SW480 (cell line): ENCODE measurements at places on chromosomes 2 and 18.

- DNase-seq: no peak
Measured at GRCh38 chr18:35497027-35497369, 762 bp downstream of the INO80C start.

GRCh38 chr2:86499326-86499725, 58.2 kb downstream of the KDM3A start:
- no peak for DNase-seq

DNA sequence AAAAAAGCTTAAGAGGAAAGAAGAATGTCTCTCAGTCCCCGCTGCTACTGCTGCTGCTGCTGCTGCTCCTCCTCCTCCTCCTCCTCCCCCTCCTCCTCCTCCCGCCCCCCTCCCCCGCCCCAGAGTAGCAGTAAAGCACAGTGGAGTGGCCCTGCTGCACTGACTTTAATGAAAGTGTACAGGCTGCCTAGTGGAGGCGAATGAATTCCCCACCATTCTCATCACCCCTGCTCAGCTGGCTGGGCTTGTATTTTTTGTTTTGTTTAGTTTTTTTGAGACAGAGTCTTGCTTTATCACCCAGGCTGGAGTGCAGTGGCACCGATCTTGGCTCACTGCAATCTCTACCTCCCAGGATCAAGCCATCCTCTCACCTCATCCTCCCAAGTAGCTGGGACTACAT, 34.3 kb downstream of the GORASP2 start:
- DNase-seq: no peak

DNA sequence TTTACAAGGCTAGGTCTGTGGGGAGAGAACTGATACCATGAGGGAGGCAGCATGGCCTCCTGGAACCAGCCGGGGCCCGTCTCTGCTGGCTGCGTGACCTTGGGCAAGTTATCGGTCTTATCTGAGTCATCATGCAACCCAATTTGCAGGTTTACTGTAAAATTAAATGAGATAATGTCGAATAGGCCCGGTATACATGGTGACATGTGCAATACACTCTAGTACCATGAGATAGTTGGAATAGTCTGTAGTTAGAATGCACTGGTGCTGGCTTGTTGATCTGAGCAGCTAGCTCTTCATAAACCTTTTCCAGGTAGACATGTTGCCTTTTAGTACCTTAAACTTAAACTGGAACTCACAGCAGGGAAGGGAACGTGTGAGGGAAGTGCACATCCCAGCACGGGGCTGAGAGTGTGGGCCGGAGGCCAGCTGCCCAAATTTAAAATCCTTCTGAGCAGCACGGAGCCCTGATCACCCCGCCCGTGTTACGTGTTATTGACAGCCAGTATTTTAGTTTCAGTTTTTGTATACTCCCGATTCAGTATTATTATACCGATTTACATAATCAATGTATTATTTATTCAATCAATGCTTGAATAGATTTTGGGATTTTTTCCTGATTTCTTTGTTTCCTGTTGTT, 72.4 kb upstream of the HS6ST1 start:
- no peak for DNase-seq

DNA sequence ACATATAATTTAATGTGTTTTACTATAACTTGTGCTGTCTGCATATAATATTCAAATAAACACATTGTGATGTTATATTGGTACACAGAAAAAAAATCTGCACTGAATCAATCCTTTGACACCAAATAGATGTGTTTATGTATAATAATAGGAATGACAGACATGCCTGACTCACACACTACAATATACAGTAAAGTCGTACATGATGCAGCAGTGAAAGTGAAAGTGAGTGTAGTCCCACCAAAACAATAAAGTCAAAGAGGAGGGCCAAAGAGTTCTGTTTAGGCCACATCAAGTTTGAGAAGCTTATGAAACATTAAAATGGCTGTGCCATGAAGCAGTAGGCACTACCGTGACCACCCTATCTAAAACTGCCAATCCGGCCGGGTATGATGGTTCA, 8.2 kb upstream of the RBM44 start:
- no peak for DNase-seq

DNA sequence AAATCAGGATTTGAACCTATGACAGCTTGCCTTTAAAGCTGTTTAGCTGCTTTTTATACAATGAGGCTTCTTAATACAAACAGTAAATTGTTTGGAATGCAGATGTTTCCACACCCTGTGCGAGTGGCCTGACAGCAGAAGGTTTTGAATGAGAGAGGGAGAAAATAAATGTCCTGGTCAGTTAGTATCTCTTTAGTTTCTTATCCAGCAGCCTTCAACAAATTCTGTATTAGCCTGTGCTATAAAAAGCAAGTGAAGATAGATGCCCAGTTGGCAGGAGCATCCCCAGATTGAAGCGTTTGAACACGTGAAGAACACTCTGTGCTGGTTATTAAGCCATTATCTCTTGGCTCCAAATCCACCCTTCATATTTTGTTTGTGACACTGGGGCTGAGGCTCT, 70.6 kb downstream of the CERS6 start:
- DNase-seq: no peak

- peak; percentile 30 for DNase-seq
Measured at GRCh38 chr2:80461505-80462197, 157.1 kb upstream of the LRRTM1 start.

DNA sequence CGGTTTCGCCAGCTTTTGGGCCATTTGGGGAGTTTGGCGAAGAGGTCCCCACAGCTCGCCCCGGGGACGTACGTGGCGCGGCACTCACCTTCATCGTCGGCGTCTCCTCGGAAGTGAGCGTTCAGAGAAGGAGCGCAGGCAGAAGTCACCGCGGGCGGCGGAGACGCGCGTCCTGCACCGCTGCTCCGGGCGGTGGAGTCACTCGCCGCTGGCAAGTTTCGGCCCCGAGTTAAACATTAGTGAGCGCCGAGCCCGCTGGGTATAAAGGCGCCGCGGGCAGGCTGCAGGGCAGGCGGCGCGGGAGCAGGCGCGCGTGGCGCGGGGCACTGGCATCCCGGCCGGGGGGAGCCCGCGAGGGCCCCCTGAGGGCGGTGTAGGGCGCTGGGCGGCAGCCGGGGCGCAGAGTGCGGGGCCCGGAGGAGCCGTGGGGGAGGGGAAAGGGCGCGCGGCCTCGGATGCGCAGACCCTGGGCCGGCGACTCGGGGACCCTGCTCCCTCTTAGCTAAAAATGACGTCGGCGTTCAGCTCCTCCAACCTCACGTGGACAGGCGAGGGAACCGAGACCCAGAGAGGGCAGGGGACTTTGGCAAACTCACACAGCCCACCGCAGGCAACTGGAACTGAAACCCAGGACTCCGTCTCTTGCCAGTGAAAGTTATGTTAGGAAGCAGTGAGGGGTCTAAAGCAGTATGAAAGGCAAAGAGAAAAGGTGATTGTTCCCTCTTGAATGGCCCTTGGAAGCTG, at the start of gene DPP4:
DPP4 (minus strand) TSS at position 328 of the 744 bp plus-strand sequence; CDS start at position 94, 234 bp downstream.
- DNase-seq: peak; percentile 37

- DNase-seq: no peak
Measured at GRCh38 chr2:232492963-232493700, 5.5 kb upstream of the ECEL1 start.

DNA sequence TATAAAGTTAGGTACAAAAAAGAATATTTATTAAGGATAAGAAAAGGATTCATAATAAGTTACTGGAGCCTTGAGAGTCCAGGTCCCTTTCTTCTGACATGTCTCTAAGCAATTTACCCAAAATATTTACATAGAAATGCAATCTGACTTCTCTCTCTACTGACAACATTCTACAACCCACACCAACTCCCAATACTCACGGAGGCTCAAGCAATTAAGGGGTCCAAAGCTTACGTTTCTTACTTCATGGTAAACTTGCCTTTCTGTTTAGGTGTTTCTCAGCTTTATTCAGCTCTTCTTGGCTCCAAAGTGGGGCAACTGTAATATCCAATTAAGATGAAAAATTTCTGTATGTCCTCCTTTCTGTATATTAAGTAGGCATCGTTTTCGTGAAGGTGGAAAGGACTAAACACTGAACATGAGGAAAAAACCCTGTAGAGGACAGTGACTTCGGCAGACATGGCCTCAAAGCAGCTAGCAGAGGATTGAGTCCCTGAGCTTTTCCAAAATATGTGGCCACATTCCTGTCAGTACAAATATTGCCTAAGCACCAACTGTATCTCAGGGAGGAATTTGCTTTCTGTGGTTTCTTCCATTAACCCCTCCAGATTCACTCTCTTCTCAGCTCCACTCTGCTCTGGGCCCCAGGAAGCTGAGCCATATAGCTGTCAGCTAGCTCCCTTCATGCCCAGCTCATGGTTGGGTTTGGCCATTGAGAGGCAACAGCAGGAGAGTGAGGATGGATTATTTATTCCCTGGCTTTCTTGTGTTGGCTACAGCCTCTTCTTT, 67.9 kb upstream of the GLS start:
- DNase-seq: no peak

DNA sequence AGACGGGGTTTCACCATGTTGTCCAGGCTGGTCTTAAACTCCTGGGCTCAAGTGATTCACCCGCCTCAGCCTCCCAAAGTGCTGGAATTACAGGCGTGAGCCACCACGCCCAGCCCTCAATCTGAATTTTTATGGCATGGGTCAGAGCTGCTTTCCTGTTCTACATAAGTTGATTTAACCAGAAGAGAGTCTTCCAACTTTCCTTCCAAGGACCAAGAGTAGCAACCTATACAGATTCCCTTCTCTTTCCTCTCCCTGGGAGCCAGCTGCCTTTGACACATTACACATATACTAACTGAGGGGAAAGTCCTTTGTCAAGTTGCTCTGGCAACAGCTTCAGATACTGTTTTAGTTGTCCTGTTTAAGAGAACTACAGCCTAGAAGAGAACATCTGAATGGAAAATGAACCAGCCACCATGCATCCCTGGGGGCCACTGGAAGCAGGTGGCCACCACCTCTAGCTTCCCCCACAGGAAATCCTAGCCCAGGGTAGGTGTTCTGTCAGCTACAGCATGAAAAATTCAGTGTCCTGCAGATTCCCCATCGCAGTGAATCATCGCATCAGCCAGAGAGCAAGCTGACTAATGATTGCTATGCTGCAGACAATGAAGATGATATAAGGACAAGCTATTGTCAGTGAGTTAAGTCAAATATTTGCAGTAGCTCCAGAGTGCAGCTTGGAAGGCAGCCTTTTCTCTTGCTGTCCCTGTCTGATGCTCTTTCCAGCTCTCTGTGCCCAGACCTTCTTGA, 62.9 kb downstream of the POMC start:
- DNase-seq: peak; percentile 67

- DNase-seq: no peak
Measured at GRCh38 chr18:78630356-78630755, 349.3 kb upstream of the SALL3 start.

GRCh38 chr2:196486146-196486545, 153.4 kb upstream of the CCDC150 start:
- DNase-seq: no peak

DNA sequence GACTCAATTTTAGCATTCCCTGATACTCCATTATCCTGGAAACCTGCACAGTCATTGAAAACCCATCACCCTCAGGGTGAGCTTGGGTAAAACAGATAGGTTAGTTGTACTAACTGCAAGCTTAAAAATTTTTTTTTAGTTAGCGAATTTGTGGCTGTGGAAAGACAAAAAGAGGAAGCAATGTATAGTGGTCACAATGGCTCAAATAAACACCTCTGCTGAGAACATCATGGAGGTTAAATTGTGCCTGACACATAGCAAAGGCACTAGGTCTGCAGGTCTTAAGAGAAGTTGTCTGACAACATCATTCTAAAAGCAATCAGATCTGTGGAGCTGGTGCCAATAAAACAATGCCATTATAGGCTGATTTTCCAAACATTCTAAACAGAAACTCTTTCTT, 84.4 kb upstream of the CAVIN2 start:
- no peak for DNase-seq

- DNase-seq: no peak
Measured at GRCh38 chr2:2702385-2702784, 371.3 kb upstream of the MYT1L start.

- peak; percentile 78 for DNase-seq
Measured at GRCh38 chr2:235493775-235494715, at the start of gene AGAP1. Gene AGAP1 (plus strand): TSS chr2:235494043.

DNA sequence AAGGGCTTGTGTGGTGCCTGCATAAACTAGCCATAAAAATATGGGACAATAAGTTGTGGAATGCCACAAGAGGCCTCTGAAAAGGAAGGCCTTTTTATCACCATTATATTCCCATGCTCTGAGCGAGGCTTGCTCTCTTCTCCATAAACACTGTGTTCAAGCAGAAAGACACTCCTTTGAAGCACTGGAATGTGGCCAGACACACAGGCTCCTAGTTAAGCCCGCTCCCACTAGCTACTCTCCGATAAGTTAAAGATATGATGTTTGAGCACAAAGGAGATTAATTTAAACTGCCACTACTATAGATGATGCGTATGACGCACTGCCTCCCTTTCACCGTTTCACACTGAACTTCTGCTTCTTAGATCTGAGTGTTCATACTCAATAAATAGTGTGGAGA, 188.7 kb upstream of the TWIST2 start:
- DNase-seq: no peak

DNA sequence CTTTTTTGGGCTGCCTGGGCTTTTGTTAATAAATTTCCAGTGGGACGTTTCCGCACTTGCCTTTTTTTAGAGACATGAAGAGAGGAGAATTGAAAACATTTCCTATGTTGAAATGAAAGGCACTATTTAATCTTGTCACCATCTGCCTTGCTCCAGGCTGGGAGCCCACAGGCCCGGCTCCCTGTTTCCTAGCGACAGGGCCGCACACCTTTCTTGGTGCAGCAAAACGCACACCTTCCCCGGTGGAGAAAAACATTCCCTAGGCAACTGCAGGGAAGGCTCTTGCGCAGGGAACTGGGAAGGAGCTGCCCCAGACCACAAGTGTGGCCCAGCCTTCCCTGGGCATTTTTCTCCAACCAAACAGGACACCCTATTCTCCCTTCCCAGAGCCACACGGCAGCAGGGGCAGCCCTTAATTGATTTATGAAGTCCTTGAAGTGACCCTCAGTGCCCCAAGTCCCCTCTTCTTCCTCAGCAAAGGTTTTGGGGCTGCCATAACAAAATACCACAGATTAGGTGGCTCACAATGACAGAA, 132.9 kb upstream of the MSH6 start:
- no peak for DNase-seq

GRCh38 chr2:144941743-144942488, 422.0 kb upstream of the ZEB2 start:
- no peak for DNase-seq

GRCh38 chr2:85607268-85608215, 4.3 kb downstream of the C2orf68 start:
- no peak for DNase-seq

DNA sequence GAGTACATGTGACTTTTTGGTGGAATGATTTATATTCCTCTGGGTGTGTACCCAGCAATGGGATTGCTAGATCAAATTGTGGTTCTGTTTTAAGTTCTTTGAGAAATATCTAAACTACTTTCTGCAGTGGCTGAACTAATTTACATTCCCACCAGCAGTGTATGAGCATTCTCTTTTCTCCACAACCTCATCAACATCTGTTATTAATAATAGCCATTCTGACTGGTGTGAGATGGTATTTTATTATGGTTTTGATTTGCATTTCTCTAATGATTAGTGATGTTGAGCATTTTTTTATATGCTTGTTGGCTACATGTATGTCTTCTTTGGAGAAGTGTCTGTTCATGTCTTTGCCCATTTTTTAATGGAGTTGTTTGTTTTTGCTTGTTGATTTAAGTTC, 267.4 kb upstream of the NT5C1B start:
- no peak for DNase-seq

- DNase-seq: no peak
Measured at GRCh38 chr2:197675246-197675645, at the start of gene RFTN2. Gene RFTN2 (minus strand): TSS chr2:197675587. CDS start chr2:197675458, 129 bp downstream.

- no peak for DNase-seq
Measured at GRCh38 chr2:238525990-238526389, 99.3 kb downstream of the ASB1 start.
